ENCODE measurements at places on chromosomes 4 and X.

DNA sequence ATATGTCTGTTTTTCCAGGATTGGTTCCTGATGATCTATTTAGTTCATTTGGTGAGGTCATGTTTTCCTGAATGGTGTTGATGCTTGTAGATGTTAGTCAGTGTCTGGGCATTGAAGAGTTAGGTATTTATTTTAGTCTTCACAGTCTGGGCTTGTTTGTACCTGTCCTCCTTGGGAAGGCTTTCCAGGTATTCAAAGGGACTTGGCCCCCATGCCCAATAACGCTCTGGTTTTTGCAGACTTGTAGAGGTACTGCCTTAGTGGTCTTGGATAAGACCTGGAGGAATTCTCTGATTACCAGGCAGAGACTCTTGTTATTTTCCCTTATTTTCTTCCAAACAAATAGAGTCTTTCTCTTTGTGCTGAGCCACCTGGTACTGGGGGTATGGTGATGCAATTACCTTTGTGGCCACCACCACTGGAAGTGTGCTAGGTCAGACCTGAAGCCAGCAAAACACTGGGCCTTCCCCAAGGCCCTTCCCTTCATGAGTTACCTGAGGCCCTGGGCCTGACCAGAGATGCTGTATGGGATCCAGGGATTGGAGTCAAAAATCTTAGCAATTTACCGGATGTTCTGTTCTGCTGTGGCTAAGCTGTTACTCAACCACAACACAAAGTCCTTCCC lies 63.3 kb upstream of the RXFP1 start:
- DNase-seq = peak; percentile 34

DNA sequence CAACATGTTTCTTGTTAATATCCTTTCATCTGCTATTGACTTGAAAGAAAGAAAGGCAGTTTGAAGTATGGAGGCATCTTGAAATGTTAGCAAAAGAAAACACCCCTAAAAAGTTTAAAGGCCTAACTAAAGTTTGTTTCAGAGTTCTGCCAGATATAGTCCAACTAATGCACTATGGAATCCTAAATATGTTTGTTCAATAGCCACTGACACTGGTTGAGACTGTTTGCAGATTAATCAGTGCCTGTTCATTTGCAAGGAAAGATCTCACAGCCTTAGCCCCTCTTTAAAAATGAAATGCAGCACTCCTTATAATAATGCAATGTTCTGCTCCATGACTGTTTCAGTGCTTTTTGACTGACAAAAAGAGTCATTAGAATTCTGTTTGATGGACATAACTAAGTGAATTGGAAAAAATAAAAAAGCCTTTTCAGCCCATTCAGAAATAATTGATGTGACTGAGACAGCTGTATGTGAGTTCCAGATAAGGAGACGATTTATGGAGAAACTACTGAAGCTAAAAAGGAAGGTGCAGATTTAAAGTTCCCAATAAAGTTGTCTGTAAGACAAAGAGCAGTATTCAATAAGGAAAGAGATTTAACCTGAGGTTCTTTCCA lies 192.0 kb downstream of the PCDH7 start:
- no peak for DNase-seq

DNA sequence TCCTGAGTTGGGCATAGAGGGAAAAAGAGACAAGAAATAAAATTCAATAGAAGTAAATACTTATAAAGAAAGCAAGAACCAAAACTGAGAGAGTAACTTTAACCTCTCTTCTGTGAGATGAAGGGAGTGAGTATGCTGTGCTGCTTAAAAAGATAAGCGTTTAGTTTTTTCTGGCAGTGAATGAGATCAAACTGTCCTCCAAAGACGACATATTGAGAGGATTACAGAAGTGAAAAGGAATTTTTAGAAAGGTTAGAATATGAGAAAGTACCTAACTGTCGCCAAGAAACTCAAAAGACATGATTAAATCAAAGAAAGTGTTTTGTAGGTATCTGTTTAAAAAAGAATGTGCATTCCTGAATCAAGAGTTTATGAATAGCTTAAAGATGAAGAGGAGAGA lies 16.0 kb downstream of the GAB1 start:
- no peak for DNase-seq

DNA sequence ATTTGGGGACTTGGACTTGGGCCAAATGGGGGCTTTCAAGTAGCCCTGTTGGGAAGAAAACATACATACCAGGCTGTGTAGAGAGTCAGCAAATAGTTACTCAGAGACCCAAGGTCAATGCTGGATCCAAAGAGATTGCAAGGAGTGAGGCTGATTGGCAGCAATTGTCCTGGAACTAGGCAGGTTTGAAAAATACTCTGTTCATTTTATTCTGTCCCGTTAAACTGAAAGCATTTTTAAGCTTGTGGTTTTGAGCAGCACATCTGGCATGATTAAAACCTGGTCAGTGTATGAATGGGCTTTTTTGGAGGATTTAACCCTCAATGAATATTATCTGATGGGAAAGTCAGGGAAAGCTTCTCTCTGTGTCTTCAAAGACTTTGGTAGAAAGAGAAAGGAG lies 294.3 kb upstream of the BOD1L1 start:
- DNase-seq = no peak

- DNase-seq = no peak
These were observed 1.5 kb upstream of the TLR7 start for GRCh38 chrX:12865359-12865758.

DNA sequence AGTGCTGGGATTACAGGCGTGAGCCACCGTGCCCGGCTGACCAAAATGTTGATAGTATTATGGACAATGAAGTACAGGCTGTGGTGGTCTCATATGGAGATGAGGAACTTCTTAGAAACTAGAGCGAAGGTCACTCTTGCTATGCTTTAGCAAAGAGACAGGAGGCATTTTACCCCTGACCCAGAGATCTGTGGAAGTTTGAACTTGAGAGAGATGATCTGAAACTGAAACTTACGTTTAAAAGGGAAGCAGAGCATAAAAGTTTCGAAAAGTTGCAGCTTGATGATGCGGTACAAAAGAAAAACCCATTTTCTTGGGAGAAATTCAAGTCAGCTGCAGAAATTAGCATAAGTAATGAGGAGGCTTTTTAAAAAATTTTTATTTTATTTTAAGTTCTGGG lies 8.5 kb upstream of the CTAG2 start:
- DNase-seq = no peak
